ENCODE measurements at places on chromosomes 3 and 15.

DNA sequence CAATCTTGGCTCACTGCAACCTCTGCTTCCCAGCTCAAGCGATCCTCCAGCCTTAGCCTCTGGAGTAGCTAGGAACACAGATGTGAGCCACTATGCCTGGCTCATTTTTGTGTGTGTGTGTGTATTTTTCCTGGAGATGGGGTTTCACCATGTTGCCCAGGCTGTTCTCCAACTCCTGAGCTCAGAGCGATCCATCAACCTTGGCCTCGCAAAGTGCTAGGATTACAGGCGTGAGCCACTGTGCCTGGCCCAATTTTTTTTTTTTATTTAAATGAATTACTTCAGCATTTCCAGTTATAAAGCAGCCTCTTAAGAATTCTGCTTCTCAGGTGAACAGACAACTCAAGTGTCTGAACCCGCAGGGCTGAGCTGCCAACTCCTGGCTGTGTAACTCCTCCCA is 20.1 kb upstream of the ST3GAL6 start:
- no peak for DNase-seq

DNA sequence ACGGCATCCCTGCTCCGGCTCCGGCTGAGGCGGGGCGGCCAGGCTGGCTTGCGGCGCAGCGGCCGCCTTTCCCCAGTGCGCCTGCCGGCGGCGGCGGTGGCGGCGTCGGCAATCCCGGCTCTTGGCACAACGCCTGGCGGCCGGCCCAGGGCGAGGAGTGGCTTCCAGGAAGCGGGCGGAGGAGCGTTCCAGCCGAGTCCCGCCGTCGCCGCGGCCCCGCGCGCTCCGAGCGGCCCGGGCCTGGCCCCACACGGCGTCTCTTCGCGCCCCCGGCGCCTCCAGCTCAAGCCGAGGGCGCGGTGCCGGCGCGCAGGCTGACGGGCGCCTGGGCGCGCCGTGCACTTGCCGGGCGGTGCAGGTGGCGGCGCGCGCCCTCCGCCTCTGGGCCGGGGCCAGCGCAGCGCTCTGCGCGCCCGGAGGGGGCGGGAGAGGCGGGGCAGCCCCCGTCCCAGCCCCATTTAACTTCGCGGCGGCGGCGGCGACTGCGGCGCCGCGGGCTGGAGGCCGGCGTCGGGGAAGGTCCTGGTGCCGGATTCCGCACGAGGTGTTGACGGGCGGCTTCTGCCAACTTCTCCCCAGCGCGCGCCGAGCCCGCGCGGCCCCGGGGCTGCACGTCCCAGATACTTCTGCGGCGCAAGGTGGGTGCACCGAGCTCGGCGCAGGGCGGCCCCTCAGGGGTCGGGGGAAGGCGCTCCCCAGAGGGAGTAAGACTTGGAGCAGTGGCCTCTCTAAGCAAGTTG is at the start of gene ADAMTSL3:
Gene ADAMTSL3, plus strand, starts transcription at position 485 of the 740 bp plus-strand sequence. CDS start 1,639 bp downstream, outside the sequence.
- DNase-seq, result no peak

DNA sequence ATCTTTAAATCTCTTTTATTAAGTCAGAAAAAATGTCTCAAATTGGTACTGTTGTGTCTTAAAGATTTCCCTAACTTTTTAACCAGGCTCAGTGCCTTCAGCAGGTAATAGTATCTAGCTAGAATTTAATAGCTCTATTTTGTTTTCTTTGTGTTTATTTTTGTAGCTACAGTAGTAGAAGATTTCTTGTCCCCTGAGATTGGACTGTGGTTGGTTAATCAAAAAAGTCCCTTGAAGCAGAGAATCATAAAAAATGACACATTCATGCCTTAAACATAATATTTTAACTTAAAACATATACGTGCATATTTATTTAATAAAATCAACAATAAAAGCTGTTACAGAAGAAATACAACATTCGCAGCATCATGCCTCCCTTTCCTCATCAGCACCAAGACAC is 102.8 kb downstream of the EEFSEC start:
- DNase-seq, result no peak

- no peak for DNase-seq
Observed at GRCh38 chr15:87781959-87782625, 474.4 kb downstream of the NTRK3 start.

- no peak for DNase-seq
Observed at GRCh38 chr3:143849854-143850549, 1.7 kb upstream of the SLC9A9 start.

DNA sequence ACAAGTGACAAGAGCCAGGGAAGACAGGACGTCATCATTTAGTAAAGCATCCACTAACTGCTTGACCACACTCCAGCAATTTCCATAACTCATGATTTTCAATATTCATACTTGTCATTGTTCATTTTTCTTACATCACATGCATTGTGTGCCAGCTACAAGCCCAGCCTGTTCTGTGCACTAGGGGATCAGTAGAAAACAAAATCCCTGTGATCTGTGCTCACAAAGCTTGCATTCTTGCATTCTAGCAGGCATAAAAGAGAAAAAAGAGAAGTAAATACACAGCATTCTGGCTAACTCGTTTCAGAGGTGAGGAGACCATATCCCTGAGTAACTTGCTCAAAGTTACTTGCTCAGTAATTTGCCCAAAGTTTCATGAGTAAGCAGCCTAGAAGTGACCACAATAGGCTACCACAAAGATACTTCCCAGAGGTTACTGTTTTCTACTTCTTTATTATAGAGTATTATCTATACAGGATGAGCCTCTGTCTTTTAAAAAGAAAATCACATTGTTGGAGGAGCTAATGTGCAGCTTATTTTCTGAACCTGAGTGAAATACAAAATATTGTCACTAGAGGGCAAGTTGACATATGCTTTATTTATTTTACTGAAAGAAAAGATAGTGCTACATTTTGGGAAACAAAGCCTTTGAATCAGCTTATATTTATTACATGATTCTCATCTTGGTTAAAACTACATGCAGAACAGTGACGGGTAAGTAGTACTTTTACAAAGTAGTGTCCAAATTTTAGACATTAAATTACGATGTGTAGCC is 701.4 kb upstream of the LMCD1 start:
- no peak for DNase-seq

GRCh38 chr3:10434144-10434937 is 71.0 kb downstream of the ATP2B2 start:
- DNase-seq, result no peak

DNA sequence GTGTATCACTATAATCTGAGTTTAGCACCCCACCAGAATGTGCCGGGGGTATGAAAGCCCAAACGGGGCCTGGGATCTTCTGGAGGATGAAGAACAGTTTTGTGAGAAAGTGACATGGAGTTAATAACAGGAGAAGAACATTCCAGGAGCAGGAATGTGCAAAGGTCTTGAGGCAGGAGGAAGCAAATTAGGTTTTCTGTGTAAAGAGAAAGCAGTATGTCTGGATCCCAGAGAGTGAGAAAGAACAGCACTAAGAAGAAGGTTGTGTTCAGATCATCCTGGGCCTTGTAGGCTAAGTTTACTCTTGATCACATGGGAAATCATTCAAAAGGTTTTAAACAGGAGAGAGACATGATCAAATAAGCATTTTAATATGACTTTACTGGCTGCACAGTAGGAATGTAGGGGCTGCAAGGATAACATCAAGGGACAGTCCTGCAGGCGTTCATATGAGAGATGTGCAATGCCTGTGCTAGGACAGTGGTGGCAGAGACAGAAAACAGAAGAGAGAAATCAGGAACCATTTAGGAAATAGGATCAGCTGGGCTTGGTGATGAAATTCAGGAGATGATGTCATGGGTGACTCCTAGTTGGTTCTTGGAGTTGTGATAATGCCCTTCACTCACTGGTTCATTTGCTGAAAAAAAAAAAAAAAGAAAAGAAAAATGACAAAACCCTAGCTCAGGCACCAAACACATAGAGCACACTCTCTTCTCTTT is 113.5 kb downstream of the TNIK start:
- no peak for DNase-seq

DNA sequence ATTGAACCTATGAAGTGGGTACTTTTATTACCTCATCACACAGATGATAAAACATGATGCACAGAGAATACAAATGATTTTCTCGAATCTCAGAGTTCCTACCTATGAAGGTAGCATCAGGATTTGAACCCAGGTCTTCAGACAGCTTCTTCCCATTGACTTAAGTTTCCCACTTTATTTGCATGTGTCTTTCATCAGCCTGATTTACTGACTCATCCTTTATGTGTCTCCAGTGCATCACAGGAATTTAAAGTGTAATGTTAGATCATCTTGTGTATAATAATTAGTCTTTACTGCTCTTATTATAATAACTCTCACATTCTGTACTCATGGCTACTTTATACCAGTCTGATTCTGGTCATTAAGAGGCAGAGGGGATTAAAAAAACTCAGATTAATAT is 449.4 kb upstream of the SUCLG2 start:
- DNase-seq, result no peak
